ENCODE measurements at places on chromosomes 16 and 17. TPM values are rescaled to one million over a fixed set of nuclear protein-coding genes. Genes with fewer than 3 reads are reported as not detected.
A peak's percentile ranks its signal among the peaks of the same experiment; 100 is the strongest.

The SOCS7 gene
- polyA plus RNA-seq, result 5.2 TPM

The SPATA22 gene
- polyA plus RNA-seq, result 0.33 TPM

The ITGAX gene
- not detected for polyA plus RNA-seq

The CCP110 gene
- polyA plus RNA-seq, result 9.4 TPM

The TNFSF12 gene
- polyA plus RNA-seq, result 34.4 TPM

The CHST6 gene
- polyA plus RNA-seq, result 0.02 TPM

The ARHGAP44 gene
- 0.82 TPM for polyA plus RNA-seq

The CIITA gene
- 0.40 TPM for polyA plus RNA-seq

The KRTAP4-1 gene
- not detected for polyA plus RNA-seq

The CD300A gene
- not detected for polyA plus RNA-seq

The HBA2 gene
- 0.19 TPM for polyA plus RNA-seq

The SLC16A6 gene
- polyA plus RNA-seq, result 1.7 TPM

The PYY gene
- polyA plus RNA-seq, result not detected

- peak within 1 kb of the TSS; percentile 48 for H3K27ac ChIP-seq
- peaks cover 2% of the 10 kb centered on the region for H3K4me1 ChIP-seq
- H3K36me3 ChIP-seq, result no peaks in the 10 kb centered on the region
- H3K27me3 ChIP-seq, result no peaks in the 10 kb centered on the region
Measured at GRCh38 chr16:23510164-23510914, at the start of gene GGA2. GGA2 (minus strand) TSS chr16:23510494; CDS start chr16:23510411, 83 bp downstream.

- DNase-seq, result peak; percentile 77
- no peaks in the 10 kb centered on the region for H3K27me3 ChIP-seq
- H3K36me3 ChIP-seq, result peaks cover 4% of the 10 kb centered on the region
- peaks cover 42% of the 10 kb centered on the region for H3K4me1 ChIP-seq
Measured at GRCh38 chr16:70433458-70434103, 5.3 kb downstream of the ST3GAL2 start.

DNA sequence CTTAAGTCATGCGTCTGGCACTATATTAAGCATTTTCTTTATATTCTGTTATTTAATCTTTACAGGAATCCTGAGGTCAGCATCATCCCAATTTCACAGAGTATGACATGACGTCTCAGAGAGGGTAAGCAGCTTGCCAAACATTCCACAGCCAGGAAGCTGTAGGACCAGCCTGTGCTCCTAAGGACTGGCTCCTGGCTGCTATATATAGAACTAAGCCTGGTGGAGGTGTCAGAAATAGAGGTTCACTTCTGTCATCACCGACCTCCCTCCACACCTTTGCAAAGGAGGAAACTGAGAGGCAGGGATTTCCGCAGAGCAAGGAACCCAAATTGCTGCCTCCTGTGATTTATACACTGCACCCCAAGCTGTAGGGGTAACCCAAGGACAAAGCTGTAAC lies 37.9 kb upstream of the NDRG4 start:
- H3K4me3 ChIP-seq, result no peak overlapping the region
- DNase-seq, result no peak
- H3K4me1 ChIP-seq, result no peaks in the 10 kb centered on the region

DNA sequence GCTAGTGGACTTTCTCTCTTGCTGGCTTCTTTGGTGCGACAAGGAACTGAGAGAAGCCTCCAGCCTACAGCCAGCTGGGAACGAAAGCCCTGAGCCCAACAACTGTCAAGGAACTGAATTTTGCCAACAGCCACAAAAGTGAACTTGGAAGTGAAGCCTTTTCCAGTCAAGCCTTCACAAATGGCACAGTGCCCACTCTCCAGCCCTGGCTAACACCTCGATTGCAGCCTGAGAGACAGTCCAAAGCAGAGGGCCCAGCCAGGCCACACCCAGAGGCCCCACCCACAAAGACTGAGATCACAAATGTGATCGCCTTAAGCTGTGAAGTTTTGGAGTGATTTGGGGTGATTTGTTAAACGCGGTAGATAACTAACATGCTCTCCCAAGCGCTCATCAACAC lies 244.6 kb upstream of the SDK2 start:
- H3K4me1 ChIP-seq, result no peaks in the 10 kb centered on the region
- H3K27ac ChIP-seq, result no peak overlapping the region
- no peak for DNase-seq
- H3K36me3 ChIP-seq, result no peaks in the 10 kb centered on the region
- no peak overlapping the region for H3K4me3 ChIP-seq
- H3K27me3 ChIP-seq, result no peaks in the 10 kb centered on the region

GRCh38 chr16:53775821-53776431 lies 72.0 kb downstream of the FTO start:
- peaks cover 10% of the 10 kb centered on the region for H3K4me1 ChIP-seq
- H3K4me3 ChIP-seq, result no peak overlapping the region
- H3K27me3 ChIP-seq, result no peaks in the 10 kb centered on the region
- no peak overlapping the region for H3K27ac ChIP-seq

- no peak overlapping the region for H3K27ac ChIP-seq
- no peaks in the 10 kb centered on the region for H3K27me3 ChIP-seq
- no peaks in the 10 kb centered on the region for H3K36me3 ChIP-seq
- no peak overlapping the region for H3K4me3 ChIP-seq
Measured at GRCh38 chr17:60538726-60539125, 12.7 kb upstream of the APPBP2 start.

DNA sequence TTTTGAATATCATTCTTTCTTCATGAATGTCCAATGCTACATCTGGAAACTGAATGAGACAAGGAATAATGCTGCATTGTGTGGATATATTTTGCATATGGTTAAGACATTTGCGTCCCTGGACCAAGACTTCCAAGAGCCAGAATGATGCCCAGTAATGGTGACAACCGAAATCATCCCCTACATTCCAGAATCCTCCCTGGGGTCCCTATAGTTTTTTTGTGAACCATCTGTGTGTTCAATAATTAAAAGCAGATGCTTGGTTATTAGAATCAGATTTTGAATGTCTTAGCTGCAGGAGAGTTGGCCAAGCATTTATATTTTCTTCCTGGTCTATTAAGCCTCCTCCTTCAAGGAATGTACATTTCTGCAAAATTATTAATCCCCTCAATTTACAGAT lies 426.7 kb upstream of the CDH8 start:
- no peaks in the 10 kb centered on the region for H3K36me3 ChIP-seq
- H3K4me3 ChIP-seq, result no peak overlapping the region
- H3K4me1 ChIP-seq, result no peaks in the 10 kb centered on the region

DNA sequence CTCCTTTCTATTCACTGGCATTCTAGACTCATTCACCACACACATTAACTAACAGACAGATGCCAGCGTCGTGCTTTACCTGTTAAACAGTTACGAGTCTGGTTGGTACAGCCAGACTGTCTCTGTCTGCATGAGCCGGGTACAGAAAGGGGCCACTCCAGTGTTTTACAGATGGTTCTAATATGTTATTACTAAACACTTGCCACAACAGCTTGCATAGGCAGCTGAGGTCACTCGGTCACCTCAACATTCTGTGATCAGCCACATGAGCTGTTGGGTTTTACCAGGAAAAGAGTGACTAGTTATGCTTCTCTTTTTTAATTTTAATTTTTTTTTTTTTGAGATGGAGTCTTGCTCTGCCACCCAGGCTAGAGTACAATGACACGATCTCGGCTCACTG lies 25.2 kb downstream of the CD300A start:
- H3K27ac ChIP-seq, result no peak overlapping the region
- H3K4me1 ChIP-seq, result no peaks in the 10 kb centered on the region
- no peak for DNase-seq

- H3K4me3 ChIP-seq, result no peak overlapping the region
- H3K27me3 ChIP-seq, result no peaks in the 10 kb centered on the region
- no peaks in the 10 kb centered on the region for H3K4me1 ChIP-seq
Measured at GRCh38 chr17:5758651-5759050, 174.3 kb upstream of the NLRP1 start.

GRCh38 chr16:29775742-29776408 lies 2.2 kb upstream of the ZG16 start:
- H3K27ac ChIP-seq, result no peak overlapping the region
- no peaks in the 10 kb centered on the region for H3K4me1 ChIP-seq
- peak; percentile 48 for DNase-seq
- no peak overlapping the region for H3K4me3 ChIP-seq

DNA sequence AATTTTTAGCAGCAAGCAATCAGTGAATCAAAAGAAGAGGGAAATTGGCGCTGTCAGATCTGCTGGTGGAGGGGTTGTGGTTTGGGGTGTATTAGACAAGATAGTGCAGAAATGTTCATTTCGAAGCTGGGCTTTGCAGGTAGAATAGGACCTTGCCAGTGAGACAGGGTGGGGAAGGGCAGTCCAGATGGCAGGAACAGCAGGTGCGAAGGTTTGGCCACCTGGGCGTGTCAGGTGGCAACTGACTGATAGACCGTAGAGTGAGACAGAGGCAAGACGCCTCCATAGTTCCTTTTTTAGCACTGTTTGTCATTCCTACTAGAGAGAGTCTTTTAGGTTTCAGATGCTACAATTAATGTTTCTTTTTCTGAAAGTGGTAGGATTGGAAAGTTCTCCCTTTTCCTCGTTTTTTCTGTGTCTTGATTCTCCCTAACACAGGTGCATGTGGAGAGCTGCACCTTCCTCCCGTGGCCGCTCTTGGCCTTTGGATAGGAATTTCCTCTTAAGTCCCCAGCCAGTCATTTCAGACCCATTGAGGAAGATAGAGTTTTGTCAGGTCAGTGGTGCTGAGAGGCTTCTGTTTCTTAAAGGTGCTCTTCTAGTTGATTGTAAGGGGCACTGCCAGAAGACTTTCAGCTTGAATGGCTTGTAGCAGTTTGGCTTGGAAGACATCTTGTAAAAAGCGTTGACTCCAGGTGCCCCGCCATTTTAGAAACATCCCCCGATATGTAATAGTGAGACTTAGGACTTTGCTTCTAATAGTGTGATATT lies 315.6 kb downstream of the SNX29 start:
- H3K27me3 ChIP-seq, result no peaks in the 10 kb centered on the region
- no peak for DNase-seq
- no peaks in the 10 kb centered on the region for H3K36me3 ChIP-seq
- H3K27ac ChIP-seq, result no peak overlapping the region

DNA sequence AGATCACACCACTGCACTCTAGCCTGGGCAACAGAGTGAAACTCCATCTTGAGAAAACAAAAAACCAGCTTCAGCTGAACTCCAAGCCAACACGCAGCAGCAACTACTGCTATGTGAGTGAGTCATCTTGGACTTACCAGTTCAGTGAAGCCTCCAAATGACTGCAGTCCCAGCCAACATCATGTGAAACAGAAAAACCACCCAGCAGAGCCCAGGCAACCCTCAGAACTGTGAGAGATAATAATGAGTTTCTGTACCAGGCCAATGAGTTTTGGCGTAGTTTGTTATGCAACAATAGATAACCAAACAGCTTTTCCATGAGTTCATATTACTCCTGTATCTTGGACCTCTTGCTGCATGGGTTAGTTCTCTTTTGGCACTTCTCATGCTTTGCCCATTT lies 23.3 kb downstream of the PHF12 start:
- DNase-seq, result no peak
- H3K27me3 ChIP-seq, result no peaks in the 10 kb centered on the region
- H3K4me1 ChIP-seq, result peaks cover 13% of the 10 kb centered on the region
- H3K4me3 ChIP-seq, result no peak overlapping the region
- no peak overlapping the region for H3K27ac ChIP-seq

DNA sequence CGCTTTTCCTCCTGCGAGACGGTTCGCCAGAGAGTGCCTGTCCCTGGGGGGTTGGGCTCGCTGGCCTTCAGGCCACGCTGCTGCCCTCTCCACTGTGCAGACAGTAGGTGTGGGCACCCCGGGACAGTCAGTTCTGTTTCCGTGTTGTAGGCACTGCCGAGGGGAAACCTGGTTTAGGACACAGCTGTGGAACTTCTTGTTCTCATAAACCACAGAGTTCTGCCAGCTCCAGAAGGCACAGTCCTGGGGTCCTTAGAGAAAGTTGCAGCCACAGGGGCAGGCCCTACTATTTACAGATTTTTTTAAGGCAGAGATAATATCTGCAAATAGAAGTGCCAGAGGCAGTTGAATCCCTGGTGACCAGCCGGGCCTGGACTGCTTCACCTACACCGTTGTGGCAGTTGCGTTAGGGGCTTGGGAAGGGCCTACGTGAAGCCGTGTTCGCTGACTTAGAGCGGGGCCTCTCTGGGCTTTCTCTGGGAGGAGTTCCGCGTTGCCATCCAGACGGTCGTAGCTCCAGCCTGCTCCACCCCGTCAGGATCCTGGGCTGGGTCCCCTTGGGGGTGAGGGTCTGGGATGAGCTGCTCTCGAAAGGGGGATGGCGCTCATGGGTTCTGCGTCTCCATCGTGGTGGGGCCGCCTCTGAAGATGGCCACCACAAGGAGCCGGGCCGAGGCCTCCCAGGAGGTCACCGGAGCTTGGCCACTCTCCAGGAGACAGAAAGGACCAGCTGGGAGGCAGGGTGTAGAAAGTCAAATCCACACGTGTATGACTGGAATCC lies 126.3 kb downstream of the BANP start:
- no peaks in the 10 kb centered on the region for H3K27me3 ChIP-seq
- DNase-seq, result no peak
- no peaks in the 10 kb centered on the region for H3K36me3 ChIP-seq
- H3K27ac ChIP-seq, result no peak overlapping the region

DNA sequence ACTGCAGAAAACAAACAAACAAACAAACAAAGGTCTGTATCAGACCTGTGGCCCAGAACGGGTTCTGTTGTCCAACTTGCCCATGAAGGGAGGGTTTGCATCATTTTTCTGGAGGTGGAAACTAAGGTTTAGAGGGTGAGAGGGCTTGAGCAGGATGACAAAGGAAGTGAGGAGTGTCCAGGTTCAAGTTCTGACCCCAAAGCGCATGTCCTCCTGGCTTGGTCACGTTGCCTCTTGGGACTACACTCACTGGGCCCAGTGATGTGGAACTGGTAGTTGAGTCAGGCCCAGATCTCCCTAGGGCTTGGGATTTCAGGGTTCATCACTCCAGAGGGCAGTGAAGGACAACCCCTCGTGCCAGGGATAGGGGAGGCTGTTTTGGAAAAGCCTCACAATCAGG lies 1.8 kb downstream of the SREBF1 start:
- H3K4me3 ChIP-seq, result peak overlapping the region; percentile 83
- H3K36me3 ChIP-seq, result peaks cover 1% of the 10 kb centered on the region
- no peak overlapping the region for H3K27ac ChIP-seq
- H3K4me1 ChIP-seq, result peaks cover 39% of the 10 kb centered on the region

- H3K27me3 ChIP-seq, result no peaks in the 10 kb centered on the region
- H3K4me3 ChIP-seq, result no peak overlapping the region
- peak; percentile 36 for DNase-seq
- no peaks in the 10 kb centered on the region for H3K4me1 ChIP-seq
Measured at GRCh38 chr16:68700120-68700519, 37.0 kb upstream of the CDH1 start.

- H3K27ac ChIP-seq, result no peak within 1 kb of the TSS
- H3K27me3 ChIP-seq, result peaks cover 5% of the 10 kb centered on the region
- no peaks in the 10 kb centered on the region for H3K36me3 ChIP-seq
- peak within 1 kb of the TSS; percentile 19 for H3K4me3 ChIP-seq
- DNase-seq, result peak; percentile 1
Measured at GRCh38 chr17:73644145-73645049, at the start of gene SDK2. SDK2 (minus strand) TSS chr17:73644445; CDS start chr17:73644088, 357 bp downstream.

DNA sequence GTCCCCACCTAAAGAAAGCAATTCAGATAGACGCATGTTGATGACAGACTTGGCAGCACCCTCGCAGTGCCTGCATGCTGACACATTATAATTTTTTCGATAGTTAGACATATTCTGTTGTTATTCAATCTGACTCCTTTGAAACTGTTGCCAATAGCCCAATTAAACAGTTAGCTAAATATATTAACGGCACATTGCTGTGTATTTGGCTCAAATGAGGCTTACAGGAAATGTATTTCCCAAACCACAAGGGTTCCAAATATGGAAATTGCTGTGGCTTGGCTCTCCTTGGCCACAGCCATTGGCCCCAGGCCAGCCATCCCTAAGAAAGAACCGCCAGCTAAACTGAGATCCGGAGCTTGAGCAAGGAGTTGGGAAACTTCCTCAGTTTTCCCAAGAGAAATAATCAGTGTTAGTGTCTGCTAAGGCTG lies 31.1 kb downstream of the C16orf82 start:
- H3K4me1 ChIP-seq, result no peaks in the 10 kb centered on the region
- H3K27me3 ChIP-seq, result no peaks in the 10 kb centered on the region
- peak; percentile 43 for DNase-seq
- no peak overlapping the region for H3K4me3 ChIP-seq
- no peaks in the 10 kb centered on the region for H3K36me3 ChIP-seq
- no peak overlapping the region for H3K27ac ChIP-seq

Measured in fibroblast of lung (primary cell).